ENCODE measurements at places on chromosomes 4 and X.

DNA sequence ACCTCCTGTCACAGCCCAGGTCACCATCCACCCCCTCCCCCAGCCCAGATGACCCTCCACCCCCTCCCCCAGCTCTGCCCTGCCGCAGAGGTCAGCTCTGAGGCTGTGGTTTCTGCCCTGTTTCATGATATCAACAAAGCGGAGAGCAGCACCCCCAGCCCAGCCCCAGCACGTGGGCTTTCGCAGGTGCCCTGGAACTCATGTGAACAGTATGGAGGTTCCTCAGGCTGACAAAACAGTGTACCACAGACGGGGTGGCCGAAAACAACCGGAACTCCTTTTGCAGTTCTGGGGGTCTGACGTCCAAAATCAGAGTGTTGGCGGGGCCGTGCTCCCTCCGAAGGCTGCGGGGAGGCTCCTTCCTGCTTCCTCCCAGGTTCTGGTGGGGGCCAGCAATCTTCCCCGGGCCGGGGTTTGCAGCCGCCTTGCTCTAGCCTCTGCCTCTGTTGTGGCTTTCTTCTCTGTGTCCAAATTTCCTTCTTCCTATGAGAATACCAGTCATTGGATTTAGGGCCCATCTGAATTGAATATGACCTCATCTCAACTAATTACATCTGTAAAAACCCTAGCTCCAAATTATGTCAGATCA is 7.9 kb upstream of the PSAPL1 start:
- H3K27me3 ChIP-seq, result peaks cover 13% of the 10 kb centered on the region
- no peak overlapping the region for H3K27ac ChIP-seq
- no peak for DNase-seq
- peaks cover 50% of the 10 kb centered on the region for H3K4me1 ChIP-seq

- H3K36me3 ChIP-seq, result no peaks in the 10 kb centered on the region
- H3K27me3 ChIP-seq, result peaks cover 7% of the 10 kb centered on the region
- no peak overlapping the region for H3K27ac ChIP-seq
Observed at GRCh38 chr4:74618659-74619058, 173.7 kb downstream of the AREG start.

GRCh38 chr4:53654300-53654758 is 63.0 kb upstream of the LNX1 start:
- peaks cover 6% of the 10 kb centered on the region for H3K4me1 ChIP-seq
- peaks cover 6% of the 10 kb centered on the region for H3K27me3 ChIP-seq
- no peaks in the 10 kb centered on the region for H3K36me3 ChIP-seq
- DNase-seq, result no peak
- no peak overlapping the region for H3K4me3 ChIP-seq
- no peak overlapping the region for H3K27ac ChIP-seq

GRCh38 chrX:25206778-25207177 is 191.0 kb upstream of the ARX start:
- no peaks in the 10 kb centered on the region for H3K36me3 ChIP-seq
- DNase-seq, result no peak
- no peaks in the 10 kb centered on the region for H3K4me1 ChIP-seq

DNA sequence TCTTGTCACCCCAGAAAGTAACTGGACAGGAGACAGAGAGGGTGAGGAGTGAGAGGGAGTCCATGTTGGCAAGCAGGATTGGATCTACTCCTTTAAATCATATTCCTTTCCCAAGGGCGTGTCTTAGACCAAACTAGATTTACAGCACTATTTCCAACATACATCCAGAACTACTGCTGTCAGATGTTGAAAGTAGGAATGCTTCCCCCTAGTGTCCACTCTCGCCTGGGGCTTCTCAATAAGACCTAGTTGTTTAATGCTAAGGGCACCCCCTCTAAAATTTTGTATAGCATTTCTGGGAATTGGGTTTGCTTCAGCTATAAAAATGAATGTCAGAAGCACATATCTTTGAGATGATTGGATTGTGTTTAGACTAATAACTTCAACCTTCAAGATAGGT is 13.3 kb downstream of the OFD1 start:
- no peaks in the 10 kb centered on the region for H3K4me1 ChIP-seq
- peaks cover 30% of the 10 kb centered on the region for H3K36me3 ChIP-seq

- no peak overlapping the region for H3K4me3 ChIP-seq
- H3K36me3 ChIP-seq, result no peaks in the 10 kb centered on the region
- H3K4me1 ChIP-seq, result no peaks in the 10 kb centered on the region
- no peak overlapping the region for H3K27ac ChIP-seq
- no peaks in the 10 kb centered on the region for H3K27me3 ChIP-seq
Observed at GRCh38 chrX:125096469-125096868, 223.2 kb upstream of the TEX13C start.

- peak; percentile 11 for DNase-seq
- peak overlapping the region; percentile 95 for H3K27ac ChIP-seq
- H3K36me3 ChIP-seq, result peaks cover 7% of the 10 kb centered on the region
- H3K4me1 ChIP-seq, result peaks cover 49% of the 10 kb centered on the region
Observed at GRCh38 chrX:63350465-63350877, 661 bp downstream of the SPIN4 start.

- no peak overlapping the region for H3K27ac ChIP-seq
- no peaks in the 10 kb centered on the region for H3K4me1 ChIP-seq
Observed at GRCh38 chr4:34371676-34372075, 1872.6 kb downstream of the ARAP2 start.

- H3K27ac ChIP-seq, result no peak overlapping the region
- no peaks in the 10 kb centered on the region for H3K4me1 ChIP-seq
- peaks cover 2% of the 10 kb centered on the region for H3K27me3 ChIP-seq
- peaks cover 22% of the 10 kb centered on the region for H3K36me3 ChIP-seq
Observed at GRCh38 chr4:55906989-55907388, 41.8 kb upstream of the CEP135 start.

DNA sequence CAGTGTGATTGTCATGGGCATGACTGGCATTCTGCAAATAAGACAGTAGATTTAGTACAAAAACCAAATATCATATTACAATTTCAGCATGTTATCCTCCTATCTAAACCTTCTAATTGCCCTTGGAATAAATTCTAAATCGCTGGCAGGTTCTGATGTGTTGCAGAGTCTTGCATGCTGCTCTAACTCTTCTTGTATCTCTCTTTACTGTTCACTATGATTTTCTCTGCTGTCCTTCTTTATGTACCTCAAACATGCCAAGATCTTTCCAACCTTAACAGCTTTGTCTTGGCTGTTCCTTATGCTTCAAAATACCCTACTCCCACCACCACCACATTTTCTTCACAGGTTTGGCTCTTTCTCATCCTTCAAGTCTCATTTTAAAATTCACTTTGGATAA is 43.0 kb upstream of the KCNIP4 start:
- no peak overlapping the region for H3K4me3 ChIP-seq
- no peaks in the 10 kb centered on the region for H3K27me3 ChIP-seq

GRCh38 chrX:107935664-107936433 is 46.3 kb downstream of the TEX13B start:
- peak; percentile 14 for DNase-seq
- H3K27ac ChIP-seq, result no peak overlapping the region
- H3K4me1 ChIP-seq, result peaks cover 5% of the 10 kb centered on the region
- peaks cover 33% of the 10 kb centered on the region for H3K27me3 ChIP-seq
- no peaks in the 10 kb centered on the region for H3K36me3 ChIP-seq
- peak overlapping the region; percentile 78 for H3K4me3 ChIP-seq

DNA sequence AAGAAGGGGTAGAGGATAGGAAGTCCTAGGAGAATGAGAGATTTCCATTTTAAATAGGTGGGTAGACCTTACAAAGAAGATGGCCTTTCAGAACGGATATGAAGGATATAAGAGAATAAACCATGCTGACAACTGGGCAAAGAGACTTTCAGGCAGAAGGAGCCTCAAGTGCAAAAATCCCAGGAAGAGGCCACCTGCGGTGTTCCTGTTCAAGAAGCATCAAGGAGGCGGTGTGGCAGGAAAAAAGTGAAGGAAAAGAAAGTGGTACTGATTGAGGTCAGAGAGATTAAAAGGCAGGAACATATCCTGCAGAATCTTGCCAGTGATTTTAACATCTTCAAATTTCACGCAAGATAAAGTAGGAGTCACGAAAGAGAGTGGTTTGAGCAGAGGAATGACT is 172.0 kb downstream of the FSTL5 start:
- H3K27ac ChIP-seq, result no peak overlapping the region
- no peaks in the 10 kb centered on the region for H3K27me3 ChIP-seq
- no peak overlapping the region for H3K4me3 ChIP-seq
- H3K4me1 ChIP-seq, result no peaks in the 10 kb centered on the region
- H3K36me3 ChIP-seq, result no peaks in the 10 kb centered on the region
- DNase-seq, result no peak

GRCh38 chr4:114677346-114677979 is 78.9 kb downstream of the UGT8 start:
- H3K27ac ChIP-seq, result no peak overlapping the region
- no peaks in the 10 kb centered on the region for H3K36me3 ChIP-seq
- no peaks in the 10 kb centered on the region for H3K4me1 ChIP-seq
- no peaks in the 10 kb centered on the region for H3K27me3 ChIP-seq

DNA sequence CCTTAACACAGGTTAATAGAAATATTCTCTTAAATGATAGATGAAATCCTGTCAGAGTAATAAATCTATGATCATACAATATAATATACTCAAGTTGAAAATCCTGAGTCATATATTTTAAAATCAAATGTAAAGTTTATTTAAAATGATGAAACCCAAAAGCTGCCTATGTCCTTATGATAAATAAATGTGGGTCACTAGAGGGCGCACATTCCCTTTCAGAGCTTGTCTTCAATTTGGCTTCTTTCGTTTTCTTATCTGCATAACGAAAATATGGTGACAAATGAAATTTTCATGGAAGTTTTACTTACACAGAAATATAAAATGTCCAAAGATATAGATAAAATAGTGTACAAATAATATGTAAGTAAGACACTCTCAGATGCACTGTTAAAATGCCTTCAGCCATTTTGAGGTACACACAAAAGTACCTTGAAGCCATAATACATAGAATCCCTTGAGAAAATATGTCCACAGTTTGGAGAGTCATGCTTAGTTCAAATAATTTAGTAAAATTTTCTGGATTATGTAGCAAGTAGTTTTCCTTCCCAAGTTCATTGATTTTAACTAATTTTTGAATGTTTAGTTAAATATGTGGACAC is 680.4 kb downstream of the DMD start:
- peaks cover 6% of the 10 kb centered on the region for H3K4me1 ChIP-seq
- H3K4me3 ChIP-seq, result peak overlapping the region; percentile 61
- peak; percentile 18 for DNase-seq
- H3K27ac ChIP-seq, result no peak overlapping the region

DNA sequence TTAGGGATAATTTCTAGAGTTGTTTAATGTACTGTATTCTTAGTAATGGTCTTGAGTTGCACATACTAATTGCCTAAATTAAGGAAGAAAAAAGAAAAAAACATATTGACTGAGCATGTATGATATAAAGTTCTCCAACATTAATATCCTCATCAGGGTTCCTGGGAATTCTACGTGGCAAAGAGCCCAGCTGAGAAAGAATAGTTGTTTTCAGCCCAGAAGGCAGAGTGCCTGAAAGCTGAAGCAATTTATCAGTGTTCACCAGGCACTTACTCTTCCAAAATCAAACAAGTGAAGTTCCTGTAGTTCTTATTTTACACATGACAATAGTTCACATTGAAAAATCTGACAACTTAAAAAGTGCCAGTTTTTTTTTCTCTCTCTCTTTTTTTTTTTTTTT is 27.7 kb downstream of the YIPF7 start:
- no peak for DNase-seq
- no peaks in the 10 kb centered on the region for H3K4me1 ChIP-seq
- no peaks in the 10 kb centered on the region for H3K27me3 ChIP-seq
- H3K27ac ChIP-seq, result no peak overlapping the region
- no peak overlapping the region for H3K4me3 ChIP-seq

- H3K4me1 ChIP-seq, result peaks cover 16% of the 10 kb centered on the region
- DNase-seq, result no peak
- H3K36me3 ChIP-seq, result no peaks in the 10 kb centered on the region
- no peak overlapping the region for H3K4me3 ChIP-seq
- no peaks in the 10 kb centered on the region for H3K27me3 ChIP-seq
Observed at GRCh38 chr4:79685542-79685941, 277.5 kb upstream of the GK2 start.

DNA sequence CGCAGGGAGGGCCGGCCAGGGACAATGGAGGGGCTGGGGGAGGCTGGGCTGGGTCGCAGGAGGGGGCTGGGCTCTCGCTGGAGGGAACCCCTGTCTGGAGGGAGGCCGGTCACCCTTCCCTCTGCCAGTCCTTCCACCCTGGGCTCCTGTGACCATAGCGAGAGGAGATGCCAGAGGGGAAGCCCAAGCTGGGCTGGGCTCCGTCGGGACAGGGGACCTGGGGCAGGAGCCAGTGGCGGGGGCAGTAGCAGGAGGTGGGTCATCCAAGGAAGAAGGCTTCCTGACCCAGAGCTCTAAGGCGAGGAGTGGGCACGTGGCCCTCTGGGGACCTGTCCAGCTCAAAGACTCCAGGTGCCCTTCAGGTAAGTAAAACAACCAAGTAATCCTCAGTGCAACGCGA is 16.9 kb downstream of the CTAG1B start:
- H3K27ac ChIP-seq, result no peak overlapping the region
- DNase-seq, result no peak
- H3K27me3 ChIP-seq, result peaks cover 2% of the 10 kb centered on the region
- no peaks in the 10 kb centered on the region for H3K4me1 ChIP-seq
- H3K36me3 ChIP-seq, result no peaks in the 10 kb centered on the region
- H3K4me3 ChIP-seq, result no peak overlapping the region

DNA sequence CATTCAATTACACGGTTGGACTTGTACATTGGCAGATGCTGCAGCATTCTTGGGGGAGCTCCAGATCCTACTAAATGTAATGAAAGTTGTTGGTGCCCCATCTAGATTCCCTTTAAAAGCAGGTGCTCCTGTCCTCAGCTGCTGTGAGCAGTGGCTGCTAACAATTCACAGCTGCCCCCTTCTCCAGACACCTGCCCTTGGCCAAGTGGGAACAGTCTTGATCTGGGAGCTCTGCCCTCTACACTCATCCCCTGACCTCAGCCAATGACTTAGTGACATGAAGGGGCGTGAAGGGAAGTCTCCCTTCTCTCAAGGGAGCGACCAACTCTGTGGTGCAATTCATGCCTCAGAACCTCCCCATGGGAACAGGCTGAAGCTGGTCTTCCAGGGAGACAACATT is 125.7 kb downstream of the EIF4E start:
- no peak overlapping the region for H3K27ac ChIP-seq
- peaks cover 3% of the 10 kb centered on the region for H3K27me3 ChIP-seq
- H3K4me1 ChIP-seq, result no peaks in the 10 kb centered on the region

- no peaks in the 10 kb centered on the region for H3K36me3 ChIP-seq
- no peak overlapping the region for H3K27ac ChIP-seq
- no peaks in the 10 kb centered on the region for H3K27me3 ChIP-seq
- H3K4me3 ChIP-seq, result no peak overlapping the region
Observed at GRCh38 chr4:108240366-108240765, 71.6 kb upstream of the LEF1 start.
